H54 (cell line): ENCODE measurements at places on chromosomes 7 and 10.

- no peak for DNase-seq
Observed at GRCh38 chr10:107831772-107832171, 667.3 kb upstream of the SORCS1 start.

DNA sequence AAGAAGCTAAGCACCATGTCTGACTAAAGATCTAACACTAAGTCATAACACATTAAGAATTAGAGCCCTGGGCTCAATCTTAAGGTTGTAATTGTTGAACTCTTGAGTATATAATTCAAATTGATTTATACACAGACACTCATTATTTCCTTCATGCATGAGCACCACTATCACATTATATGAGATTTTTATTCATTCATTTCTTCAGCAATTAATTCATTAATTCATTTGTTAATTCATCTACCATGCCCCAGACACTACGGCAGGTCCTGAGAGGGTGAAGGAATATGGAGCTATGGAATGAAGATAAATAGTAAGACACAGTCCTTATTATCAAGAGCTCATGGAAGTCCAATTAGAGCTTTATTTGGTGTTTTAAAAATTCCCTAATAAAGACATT lies 41.9 kb downstream of the ETV1 start:
- no peak for DNase-seq

DNA sequence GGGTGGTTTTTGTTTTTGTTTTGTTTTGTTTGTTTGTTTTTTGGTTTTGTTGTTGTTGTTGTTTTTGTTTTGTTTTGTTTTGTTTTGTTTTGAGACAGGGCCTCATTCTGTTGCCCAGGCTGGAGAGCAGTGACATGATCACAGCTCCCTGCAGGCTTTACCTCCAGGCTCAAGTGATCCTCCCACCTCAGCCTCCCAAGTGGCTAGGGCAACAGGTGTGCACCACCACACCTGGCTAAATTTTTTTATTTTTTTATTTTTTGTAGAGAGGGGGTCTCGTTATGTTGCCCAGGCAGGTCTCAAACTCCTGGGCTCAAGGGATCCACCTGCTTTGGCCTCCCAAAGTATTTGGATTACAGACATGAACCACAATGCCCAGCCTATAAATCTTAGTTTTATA lies 115.9 kb upstream of the NFE2L3 start:
- DNase-seq: no peak

DNA sequence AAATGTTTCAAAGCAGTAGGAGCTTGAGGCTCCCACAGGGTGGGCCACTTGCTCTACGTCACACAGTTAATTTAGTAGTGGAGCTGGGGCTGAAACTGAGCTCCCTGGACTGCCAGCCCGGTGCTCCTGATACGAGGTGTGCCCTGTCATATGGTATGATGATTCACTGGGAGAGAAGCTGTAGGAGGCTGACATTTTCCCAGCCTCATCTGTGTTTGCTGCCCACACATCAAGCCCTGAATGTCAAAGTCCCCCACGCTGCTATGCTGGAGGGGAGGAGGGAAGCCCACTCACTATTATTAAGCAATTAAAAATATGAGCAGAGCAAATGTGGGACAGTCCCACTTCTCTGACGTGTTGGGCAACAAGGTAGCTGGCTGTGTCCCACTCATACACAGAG lies 81.2 kb upstream of the SORCS3 start:
- no peak for DNase-seq

DNA sequence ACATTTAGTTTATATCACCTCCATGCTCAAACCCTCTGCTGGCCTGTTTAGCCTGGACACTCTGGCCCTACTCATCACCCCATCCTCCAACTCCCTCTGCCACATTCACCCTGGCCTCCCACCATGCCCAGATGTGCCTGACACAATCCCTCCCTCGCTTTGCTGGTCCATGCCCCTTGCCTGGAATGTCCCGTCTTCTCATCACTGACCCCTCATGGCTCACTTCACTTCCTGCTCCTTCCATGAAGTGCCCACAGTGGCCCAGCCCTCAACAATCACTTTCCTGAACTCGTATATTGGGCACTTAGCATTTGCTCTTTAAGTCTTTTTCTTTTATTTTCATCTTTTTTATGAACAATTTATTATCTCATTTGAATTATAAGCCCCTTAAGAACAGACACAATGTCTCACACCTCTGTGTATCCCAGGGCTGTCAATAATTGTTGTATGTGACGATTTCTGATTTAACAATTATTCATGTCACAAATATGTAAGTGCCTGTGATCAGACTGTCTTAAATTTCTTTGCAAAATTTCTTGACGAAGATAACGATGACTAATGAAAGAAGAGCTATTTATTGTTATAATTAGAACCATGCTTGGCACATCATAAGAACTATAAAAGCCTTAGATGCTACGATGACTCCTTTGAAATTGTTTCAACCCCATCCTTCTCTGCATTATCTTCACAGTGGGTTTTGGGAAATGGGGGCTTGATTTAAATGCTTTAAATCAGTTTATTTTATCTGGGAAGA lies 209.9 kb upstream of the YAE1 start:
- DNase-seq: no peak

GRCh38 chr10:6069081-6069931 lies 7.1 kb upstream of the IL2RA start:
- no peak for DNase-seq

DNA sequence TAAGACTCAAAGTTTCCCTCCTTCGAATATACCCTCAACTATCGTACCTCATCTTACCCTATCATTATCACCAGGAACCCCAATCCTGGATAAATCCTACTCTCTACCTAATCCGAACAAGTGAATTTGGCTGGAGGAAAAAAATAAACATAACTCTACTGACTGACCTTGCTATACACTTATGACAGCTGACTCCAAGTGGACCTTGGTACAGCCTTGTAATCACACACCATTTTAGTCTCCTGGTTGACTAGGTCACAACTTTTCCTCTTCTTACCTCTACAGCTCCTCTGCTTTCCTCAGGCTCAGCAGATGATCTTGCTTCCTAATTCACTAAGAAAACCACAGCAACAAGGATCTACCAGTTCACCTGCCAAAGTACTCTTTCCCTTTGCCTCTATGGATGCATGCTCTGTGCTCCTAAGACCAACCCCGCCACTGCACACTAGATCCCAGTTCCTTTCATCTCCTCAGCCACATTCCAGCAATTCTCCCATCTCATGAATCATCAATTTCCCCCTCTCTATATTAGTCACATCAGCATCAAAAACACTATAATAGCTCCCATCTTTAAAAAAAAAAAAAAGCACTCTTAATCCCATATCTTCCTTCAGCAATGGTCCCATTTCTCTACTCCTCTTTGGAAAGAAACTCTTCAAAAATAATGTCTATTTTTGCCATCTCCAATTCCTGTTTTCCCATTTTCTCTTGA lies 35.5 kb downstream of the COA1 start:
- peak; percentile 53 for DNase-seq

- DNase-seq: no peak
Observed at GRCh38 chr7:135428011-135428410, 81.9 kb downstream of the CNOT4 start.

DNA sequence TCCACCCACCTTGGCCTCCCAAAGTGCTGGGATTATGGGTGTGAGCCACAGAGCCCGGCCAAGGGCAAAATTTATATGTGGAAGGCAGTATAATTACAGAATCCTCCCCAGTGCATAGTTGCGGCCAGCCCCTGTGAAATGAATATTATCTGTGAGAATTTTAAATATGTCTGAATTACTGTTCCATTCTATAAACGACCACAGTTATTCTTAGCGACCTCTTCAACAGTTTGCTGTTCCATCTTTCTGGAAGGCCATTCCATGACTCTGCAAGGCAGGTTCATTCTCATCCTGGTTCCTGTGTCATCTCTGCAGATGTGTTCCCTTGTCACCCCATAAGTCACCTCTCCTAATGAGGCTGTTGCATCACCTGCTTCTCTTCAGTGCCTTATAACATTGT lies 90.7 kb downstream of the CCDC3 start:
- DNase-seq: no peak

DNA sequence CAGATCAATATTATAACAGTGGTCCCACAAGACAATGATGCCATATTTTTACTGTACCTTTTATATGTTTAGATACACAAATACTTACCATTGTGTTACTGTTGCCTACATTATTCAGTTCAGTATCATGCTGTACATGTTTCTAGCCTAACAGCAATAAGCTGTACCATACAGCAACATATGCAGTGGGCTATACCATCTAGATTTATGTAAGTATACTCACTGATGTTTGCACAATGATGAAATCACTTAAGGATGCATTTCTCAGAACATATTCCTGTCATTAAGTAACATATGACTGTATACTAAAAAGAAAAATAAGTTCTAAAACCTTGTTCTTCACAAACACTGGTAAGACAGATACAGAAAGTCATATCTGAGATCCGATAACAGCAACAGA lies 468.6 kb upstream of the SEMA3A start:
- DNase-seq: no peak

GRCh38 chr10:96743988-96744585 lies 23.8 kb upstream of the PIK3AP1 start:
- no peak for DNase-seq

DNA sequence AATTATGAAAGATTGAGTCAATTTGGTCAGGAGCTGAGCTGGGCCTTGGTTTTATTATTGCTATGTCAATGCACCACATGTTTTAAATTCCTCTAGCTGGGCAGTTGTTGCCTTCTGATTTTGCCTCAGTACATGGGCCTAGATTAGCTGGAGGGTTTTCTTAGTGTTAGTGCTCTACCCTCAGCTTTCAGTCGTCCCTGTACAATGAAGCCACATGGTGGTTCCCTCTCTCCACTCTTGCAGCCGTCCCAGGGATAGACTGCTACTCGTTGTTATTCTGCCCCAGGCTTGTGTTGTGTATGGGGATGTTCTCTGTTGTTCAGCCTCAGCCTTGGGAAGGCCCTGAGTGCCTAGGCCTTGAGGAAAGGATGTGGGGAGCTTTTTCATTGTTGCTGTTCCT lies 37.0 kb downstream of the NHLRC2 start:
- DNase-seq: no peak

- DNase-seq: no peak
Observed at GRCh38 chr10:35565602-35566081, 39.5 kb upstream of the GJD4 start.

DNA sequence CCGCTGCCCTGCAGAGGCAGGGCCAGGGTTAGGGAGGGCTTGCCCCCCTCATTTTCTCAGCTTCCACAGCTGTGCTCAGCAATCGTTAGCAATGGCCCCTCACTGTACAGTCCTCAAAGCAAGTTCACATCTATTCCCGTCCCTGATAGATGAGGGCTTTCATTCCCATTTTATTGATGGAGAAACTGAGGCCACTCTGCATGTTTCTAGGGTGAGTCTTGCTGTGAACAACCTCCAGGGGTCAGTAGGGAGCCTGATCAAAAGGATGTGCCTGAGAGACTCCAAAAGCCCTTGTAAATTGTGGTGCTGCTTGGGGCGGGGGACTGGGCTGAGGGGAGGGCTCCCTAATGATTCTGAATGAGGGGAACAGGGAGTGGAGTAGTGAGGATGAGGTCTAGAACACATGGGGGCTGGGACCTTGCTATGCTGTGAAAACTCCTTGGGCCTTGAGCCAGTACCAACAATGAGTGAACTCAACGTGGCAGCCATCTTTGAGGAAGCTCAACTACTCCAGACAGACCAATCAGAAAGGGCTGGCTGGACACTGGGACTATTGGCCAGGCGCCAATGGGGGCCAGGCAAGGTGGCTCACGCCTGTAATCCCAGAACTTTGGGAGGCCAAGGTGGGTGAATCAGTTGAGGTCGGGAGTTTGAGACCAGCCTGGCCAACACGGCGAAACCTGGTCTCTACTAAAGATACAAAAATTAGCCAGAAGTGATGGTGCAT lies 6.7 kb upstream of the GRIFIN start:
- DNase-seq: no peak

DNA sequence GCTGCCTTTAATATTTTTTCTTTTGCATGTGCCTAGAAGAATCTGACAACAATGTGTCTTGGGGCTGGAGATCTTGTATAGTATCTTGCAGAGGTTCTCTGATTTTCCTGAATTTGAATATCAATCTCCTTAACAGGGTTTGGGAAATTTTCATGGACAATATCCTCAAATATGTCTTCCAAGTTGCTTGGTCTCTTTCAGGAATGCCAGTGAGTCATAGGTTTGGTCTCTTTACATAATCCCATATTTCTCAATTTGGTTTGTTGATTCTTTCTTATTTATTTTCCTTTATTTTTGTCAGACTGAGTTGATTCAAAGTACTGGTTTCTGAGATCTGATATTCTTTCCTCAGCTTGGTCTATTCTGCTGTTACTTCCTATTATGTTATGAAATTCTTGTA lies 208.7 kb upstream of the GLI3 start:
- DNase-seq: no peak

GRCh38 chr7:93053209-93053948 lies 64.4 kb downstream of the SAMD9 start:
- DNase-seq: no peak

GRCh38 chr10:49321021-49321420 lies 22.1 kb downstream of the C10orf71 start:
- DNase-seq: no peak

- peak; percentile 44 for DNase-seq
Observed at GRCh38 chr7:140079121-140079536, 16.4 kb upstream of the PARP12 start.

GRCh38 chr7:151540146-151540545 lies 20.5 kb upstream of the RHEB start:
- no peak for DNase-seq

- no peak for DNase-seq
Observed at GRCh38 chr10:114256008-114256765, 17.1 kb downstream of the VWA2 start.

DNA sequence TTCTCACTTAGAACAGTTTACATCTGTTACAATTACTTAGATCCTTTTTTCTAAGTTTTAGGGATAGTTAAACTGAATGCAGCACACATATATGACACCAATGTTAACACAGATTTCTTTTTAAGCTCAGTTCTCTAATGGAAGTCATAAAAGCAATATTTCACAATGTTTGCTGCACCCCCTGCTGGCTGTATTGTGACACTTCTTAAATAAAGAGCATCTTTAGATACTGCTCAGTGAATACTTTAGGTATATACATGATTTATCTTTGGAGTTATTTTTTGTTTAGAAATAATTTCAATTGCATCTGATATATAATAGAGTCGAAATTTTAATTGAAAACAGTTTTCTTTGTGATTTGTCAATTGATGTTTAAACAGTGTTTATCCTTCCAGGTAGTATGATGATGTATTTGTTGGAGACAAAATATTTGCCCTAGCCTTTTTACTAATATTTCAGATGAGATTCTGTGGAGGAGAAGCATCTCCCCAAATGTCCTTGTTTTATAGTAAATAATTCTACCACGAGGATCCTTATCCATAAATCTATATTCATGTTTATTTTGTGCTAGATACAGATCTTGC lies 174.4 kb downstream of the ST7 start:
- no peak for DNase-seq

- no peak for DNase-seq
Observed at GRCh38 chr7:22420973-22421635, 64.2 kb upstream of the RAPGEF5 start.

- no peak for DNase-seq
Observed at GRCh38 chr7:12923971-12924370, 236.5 kb downstream of the ARL4A start.

DNA sequence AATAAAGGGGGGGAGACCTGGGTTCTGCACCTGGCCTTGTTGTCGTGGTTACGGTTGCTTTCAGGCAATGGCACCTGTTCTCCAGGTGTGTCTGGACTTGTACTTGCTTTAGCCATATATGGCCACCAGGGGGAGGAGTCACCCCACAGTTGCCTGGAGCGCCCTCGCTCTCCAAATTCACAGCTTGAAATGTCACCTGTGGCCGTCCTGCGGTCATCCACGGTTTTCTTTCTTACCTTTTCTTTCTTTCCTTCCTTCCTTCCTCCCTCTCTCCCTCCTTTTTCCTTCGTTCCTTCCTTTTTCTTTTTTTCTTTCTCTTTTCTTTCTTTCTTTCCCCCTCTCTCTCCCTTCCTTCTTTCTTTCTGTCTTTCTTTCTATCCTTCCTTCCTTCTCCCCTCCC lies 157.2 kb upstream of the ZNF92 start:
- no peak for DNase-seq
